ENCODE measurements at places on chromosomes 1 and 21. TPM values are rescaled to one million over a fixed set of nuclear protein-coding genes. Genes with fewer than 3 reads are reported as not detected.

DNA sequence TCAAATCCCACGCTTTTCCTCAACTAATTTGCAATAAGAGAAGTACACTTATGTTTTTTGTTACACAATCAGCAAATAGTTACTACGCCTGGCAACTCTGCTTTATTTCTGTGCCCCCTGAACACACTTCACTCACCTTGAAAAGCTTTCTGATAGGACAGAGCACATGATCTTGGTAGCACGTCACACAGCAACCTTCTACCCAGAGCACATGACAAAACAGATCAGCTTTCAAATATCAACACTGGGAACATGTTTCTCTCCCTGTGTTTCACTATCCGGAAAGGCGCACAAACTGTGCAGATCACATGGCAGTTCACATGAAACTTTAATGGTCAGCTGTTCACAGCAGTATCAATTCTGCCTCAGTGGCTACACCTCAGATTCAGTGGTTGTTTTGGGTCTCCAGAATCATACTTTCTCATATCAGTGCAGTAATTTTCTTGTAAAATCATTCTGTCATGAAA, 2.2 kb downstream of the SLC19A2 start:
- DNase-seq, result peak; percentile 68

DNA sequence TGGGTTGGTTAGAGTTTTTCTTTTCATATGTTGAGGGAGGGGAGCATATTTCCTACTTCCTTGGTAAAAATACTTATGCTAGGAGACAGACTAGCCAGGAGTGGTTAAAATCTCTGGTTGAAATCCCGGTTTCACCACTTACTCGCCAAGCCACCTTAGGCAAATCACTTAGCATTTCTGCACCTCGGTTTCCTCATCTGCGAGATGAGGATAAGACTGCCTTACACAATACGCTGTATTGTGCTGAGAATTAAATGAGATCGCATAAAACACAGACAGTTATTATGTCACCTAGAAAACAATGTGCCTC, 1.4 kb downstream of the IFFO2 start:
- no peak for DNase-seq

NPR1 gene
- total RNA-seq, result 11.7 TPM

GRCh38 chr1:11151114-11151513, 38.0 kb upstream of the ANGPTL7 start:
- DNase-seq, result no peak

SERBP1 gene
- total RNA-seq, result 77.5 TPM

GRCh38 chr21:35202431-35202830, 153.3 kb upstream of the RUNX1 start:
- no peak for DNase-seq

DNA sequence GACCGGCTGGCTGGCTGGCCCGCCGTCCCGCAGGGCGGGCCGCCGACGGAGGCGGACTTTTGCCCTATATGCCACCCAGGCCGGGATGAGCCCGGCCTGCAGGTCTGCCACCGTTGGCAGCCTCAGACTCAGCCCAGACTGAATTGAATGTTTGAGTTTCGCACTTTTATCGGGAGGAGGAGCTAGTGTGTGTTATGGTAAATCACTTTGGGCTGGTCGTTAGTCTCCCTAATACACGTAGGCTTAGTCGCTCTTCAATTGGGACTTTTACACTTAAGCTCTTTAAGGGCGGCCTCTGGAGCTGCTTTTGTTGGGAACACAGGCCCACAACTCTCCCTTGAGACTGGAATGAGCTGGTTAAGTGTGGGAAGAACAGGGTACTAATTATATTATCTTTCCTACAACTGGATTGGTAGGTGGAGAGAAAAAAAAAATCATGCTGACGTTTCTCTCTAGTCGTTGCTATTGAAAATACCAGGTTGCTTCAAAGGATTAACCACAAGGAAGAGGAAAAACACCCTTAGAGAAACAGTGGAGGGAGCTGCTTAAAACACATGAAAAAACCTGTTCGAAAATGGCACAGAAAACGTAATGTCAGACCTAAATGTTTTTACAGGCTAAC, 1.4 kb upstream of the IRF2BP2 start:
- DNase-seq, result peak; percentile 88

ZFYVE9 gene
- 21.5 TPM for total RNA-seq

DNA sequence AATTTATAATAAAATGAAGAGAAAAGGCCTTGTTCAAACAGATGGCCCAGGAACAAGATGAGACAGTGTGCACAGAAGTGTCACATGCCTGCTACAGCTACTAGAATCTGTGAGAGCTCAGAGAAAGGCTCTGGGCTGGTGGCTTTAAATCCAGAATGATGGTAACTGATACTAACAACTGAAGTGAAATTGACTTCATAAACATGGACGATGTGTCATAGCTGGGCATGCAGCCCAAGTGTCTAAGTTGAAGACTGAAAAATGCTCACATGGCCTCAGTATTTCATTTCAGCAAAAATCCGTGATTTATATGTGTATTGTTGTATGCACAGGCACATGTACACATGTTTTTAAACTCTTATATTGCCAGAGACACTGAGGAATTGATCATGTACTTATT, 208.3 kb upstream of the RUNX1 start:
- peak; percentile 50 for DNase-seq

NOL9 gene
- total RNA-seq, result 27.4 TPM

DNA sequence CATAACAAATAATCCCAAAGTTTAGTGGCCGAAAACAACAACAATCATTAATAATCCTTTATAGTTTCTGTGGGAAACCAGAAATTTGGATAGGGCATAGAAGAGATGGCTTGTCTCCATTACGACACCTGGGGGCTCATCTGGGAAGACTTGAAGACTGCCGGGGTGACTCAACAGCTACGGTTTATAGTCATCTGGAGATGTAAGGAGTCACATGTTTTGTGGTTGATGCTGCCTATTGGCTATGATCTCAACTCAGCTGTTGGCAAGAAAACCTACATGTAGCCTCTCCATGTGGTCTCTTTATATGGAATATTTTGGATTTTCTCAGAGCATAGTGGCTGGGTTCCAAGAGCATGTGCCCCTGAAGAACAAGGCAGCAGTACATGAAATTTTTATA, 29.3 kb upstream of the TSPAN2 start:
- no peak for DNase-seq

DCAF8 gene
- total RNA-seq, result 190 TPM

GRCh38 chr1:167529829-167530474, 11.6 kb upstream of the CD247 start:
- no peak for DNase-seq

SOX13 gene
- 37.2 TPM for total RNA-seq

ESPN gene
- 0.26 TPM for total RNA-seq

DNA sequence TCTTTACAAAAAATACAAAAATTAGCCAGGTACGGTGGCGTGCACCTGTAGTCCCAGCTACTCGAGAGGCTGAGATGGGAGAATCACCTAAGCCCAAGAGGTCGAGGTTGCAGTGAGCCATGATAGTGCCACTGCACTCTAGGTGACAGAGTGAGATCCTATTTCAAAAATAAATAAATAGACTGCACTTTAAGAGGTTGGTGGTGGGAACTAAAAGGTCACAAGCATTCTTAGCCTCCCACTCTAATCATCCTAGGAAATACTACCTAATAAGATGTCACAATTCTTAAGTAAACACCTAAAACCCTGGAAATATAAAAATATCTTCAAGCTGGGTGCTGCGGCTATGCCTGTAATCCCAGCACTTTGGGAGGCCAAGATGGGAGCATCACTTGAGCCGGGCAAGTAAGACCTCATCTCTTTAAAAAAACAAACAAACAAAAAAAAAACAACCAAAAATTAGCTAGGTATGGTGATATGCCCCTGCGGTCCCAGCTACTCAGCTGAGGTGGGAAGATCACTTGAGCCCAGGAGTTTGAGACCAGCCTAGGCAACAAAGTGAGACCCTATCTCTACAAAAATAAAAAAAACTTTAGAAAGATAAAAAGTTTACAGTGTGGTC, 4.1 kb downstream of the DCAF8 start:
- no peak for DNase-seq

CLCA4 gene
- not detected for total RNA-seq

DNA sequence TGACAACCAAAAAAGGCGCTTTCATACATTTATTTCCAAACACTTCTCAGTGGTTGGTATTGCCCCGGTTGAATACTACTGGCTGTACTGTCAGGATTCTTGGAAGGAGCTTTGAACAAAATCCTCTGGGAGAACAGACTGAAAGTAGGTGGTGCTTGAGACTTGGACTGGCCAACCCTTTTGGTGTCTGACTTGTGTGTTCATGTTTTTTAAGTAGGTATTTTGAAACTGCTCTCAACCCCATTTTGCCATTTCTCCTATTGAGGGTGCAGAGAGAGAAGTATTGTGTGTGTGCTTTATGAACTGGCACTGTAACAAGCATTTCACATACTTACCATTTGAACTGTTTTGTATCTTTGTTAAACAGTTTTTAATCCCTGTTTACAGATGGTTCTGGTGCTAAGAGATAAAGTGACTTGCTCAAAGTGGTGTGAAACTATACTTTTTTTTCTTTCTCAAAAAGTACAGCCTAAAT, 21.2 kb downstream of the ARID1A start:
- DNase-seq, result no peak

GRCh38 chr1:216437603-216438002, 14.4 kb upstream of the USH2A start:
- no peak for DNase-seq

UTP11 gene
- total RNA-seq, result 10.9 TPM

MGST3 gene
- 70.0 TPM for total RNA-seq

RIMS3 gene
- total RNA-seq, result 2.1 TPM

DNA sequence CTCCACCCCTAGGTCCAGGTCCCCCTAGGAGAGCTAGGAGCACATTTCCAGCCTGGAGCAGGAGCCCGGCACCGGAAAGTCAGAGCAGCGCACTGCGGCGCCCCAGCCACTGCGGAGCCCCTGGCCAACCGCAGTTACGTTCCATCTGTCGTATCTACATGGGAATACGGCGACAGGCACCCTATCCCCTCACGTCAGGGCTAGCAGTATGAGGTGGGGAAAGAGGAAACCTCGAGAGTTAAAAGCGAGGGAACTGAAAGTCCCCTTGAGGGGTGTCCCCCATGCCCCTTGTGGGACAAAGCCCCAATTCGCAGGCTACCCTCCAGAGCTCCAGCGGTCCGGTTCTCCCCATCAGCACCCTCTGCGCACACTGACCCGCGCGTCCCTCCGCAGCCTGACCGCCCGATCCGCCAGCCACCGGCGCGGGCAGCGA, 995 bp downstream of the COLGALT2 start:
- DNase-seq, result peak; percentile 82

PDC gene
- not detected for total RNA-seq

RPE65 gene
- total RNA-seq, result not detected

DNA sequence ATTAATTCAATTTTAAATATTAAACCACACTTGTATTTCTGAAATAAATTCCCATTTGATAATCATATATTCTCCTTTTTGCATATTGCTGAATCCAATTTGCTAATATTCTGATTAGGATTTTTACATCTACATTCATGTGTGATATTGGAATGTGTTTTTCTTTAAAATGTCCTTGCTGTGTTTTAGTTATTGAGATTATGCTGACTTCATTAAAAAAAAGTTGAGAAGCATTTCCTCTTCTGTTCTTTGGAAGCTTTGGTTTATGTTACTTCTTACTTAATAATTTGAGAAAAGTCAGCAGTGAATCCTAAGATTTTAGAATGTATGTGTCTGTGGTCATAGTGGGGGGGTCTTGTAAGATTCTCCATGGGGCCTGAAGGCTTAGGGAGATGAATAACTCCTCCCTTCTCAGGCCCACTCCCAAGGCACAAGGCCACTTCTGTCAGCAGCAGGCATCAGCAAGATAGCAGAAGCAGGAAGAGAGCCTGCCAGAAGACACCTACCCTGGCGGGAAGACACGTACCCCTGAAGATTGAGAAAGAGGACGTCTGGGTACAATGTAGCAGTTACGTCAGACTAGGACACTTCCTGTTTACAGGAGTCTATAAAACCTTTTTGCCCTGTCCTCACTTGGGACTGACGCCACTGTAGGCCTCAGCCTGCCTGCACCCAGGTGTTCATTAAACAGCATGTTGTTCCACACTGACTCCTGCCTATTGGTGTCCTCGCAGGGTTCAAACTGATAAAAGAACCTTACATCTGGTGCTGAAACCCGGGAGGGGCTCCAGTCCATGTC, 56.9 kb downstream of the ODF2L start:
- DNase-seq, result no peak

ATAD3C gene
- total RNA-seq, result 1.6 TPM

FRRS1 gene
- total RNA-seq, result 2.0 TPM

DNA sequence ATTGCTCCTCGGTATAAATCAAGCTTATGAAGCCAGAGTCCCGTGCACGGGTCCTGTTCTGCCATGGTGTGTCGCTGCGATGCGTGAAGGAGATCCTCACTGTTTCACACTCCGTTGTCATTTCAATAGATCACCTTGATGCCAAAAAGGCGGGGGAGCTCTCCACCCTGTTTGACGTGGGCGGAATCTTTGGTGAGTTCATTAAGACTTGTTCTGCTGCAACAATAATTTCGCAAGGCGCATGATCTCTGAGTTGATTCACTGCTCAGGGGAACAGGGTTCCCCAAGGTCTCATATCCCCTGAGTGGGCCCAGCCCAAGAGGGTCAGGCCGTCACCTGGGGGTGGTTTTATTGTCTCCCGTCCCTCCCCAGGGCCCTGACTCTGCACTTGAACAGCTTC, 50.0 kb downstream of the SLC37A1 start:
- no peak for DNase-seq

DNA sequence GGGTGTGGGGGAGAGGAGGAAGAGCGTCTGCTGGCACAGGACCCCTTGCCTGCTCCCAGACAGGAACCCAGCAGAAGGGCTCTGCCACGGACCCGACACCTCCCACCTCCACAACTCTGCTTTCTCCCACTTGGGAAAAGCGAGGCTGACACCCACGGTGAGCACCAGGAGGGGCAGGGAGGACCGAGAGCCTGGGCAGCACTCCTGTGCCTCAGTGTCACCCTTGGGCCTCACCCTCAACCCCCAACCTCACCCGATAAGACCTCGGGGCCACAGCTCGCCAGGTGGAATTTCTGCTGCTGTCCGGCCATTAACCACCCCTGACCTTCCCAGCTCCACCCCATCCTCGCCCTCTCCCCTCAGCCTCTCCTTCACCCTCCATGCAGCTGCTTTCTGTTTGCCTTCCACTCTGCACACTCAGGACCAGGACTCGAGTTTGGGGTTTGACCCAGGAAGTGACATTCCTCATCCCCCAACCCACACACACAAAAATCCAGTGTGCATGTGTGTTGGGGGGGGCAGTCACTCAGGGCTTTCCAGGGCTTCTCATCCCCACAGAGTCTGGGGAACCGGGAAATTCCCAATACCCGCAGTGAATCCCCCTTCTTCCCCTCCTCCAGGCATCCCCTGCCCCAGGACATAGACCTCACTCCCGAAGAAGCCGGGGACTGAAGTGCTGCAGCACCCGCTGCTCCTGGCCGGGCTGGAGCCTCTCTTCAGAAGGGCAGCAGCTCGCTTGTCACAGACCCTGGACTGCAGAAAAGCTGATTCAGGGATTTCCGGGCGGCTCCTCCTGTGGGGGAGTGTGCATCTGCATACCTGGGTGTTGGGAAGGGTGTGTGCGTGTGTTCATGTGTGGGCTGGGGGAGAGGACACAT, 65.8 kb downstream of the SYT2 start:
- no peak for DNase-seq

ASTN1 gene
- total RNA-seq, result 0.66 TPM

VAMP3 gene
- 43.3 TPM for total RNA-seq

DNA sequence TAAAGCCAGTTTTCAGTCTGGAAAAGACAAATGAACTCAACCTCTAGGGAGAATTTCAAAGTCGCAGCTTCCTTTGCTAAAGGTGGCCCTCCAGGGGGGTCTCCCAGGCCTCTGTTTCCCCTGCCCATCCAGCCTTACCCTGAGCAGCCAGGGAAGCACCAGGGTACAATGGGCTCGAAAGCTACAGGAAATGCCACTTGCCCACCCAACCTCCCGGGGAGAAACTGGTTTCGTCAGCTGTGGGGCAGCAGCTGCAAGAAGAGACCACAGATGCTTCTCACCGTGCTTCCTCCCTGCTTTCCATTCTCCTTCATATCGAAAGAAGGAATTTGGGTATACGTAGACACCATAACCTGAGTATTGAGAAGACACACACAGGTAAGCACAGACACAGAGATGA, 1.7 kb downstream of the MORN1 start:
- DNase-seq, result no peak

All from body of pancreas (tissue), 4 donors.